Naive thymus-derived CD4-positive, alpha-beta T cell (primary cell): ENCODE measurements at places on chromosomes 7 and 10. TPM values are rescaled to one million over a fixed set of nuclear protein-coding genes. Genes with fewer than 3 reads are reported as not detected.

DNA sequence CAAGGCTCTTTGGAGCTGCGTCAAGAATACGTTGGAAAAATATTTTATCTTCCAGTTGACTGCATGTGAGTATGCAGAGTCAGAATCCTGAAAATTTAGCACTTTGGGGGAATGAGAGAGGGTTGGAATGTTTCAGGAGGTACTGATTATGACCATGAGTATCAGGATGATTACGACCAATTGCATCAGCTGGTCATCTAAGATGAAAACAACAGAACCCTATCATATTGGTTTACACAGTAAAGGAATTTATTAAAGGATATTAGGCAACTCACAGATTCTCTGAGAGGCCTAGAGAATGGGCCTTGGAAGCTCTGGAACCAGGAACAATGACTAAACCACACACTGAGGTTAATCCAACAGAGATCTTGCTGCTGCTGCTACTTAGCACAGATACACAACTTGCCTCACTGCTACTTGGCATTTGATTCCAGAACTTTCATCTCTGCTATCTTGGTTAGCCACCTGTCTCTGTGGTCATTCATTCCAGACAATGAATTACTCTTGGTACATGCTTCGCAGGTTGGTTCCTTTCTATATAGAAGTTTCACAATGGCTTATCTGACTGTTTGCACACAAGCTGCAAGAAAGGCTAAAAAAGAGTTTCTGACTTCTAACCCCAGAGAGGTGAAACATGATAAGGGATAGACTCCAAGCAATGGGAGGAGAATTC, 68.0 kb upstream of the CTTNBP2 start:
- no peak for DNase-seq

GRCh38 chr10:122096705-122097104, 107.7 kb downstream of the TACC2 start:
- no peak for DNase-seq

Gene CHN2
- 0.70 TPM for total RNA-seq

DNA sequence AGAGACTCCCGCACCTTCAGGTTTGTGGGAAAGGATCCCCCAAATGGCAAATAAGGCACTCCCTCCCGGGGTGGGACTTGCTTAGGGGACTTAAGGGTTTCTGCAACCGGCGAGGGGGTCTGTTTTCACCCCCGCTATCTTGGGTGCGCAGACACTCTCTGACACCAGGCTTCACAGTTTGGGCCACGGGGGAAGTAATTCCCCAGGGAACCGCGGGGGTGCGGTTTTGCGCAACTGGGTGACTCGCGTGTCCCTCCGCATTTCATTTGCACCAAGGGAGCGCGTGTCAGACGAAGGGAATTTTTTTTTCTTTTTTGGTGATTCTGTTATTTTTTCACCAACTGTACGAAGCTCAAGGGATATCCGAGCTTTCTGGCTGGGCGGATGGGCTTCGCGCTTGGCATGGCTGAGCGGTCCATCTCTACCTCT, 1.7 kb downstream of the GRM8 start:
- no peak for DNase-seq

Gene DAGLB
- 37.7 TPM for total RNA-seq

DNA sequence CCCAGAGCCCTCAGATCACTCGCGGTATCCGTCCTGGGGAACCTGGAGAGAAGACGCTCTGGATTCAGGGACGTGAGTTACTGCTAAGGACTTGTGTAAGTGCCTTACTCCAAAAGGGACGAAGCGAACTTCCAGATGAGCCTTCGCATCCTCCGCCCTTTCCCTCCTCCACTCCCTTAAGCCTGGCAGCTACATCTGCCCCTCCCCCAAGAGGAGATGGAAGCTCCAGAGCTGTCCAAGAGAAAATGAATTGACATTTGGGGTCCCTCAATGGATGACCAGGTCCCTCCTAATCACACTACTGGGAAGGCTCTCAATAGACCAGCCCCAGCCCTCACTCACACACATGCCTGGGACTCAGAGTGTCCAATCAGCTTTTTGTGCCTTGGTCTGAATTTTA, 31.3 kb upstream of the GDF10 start:
- DNase-seq = no peak

DNA sequence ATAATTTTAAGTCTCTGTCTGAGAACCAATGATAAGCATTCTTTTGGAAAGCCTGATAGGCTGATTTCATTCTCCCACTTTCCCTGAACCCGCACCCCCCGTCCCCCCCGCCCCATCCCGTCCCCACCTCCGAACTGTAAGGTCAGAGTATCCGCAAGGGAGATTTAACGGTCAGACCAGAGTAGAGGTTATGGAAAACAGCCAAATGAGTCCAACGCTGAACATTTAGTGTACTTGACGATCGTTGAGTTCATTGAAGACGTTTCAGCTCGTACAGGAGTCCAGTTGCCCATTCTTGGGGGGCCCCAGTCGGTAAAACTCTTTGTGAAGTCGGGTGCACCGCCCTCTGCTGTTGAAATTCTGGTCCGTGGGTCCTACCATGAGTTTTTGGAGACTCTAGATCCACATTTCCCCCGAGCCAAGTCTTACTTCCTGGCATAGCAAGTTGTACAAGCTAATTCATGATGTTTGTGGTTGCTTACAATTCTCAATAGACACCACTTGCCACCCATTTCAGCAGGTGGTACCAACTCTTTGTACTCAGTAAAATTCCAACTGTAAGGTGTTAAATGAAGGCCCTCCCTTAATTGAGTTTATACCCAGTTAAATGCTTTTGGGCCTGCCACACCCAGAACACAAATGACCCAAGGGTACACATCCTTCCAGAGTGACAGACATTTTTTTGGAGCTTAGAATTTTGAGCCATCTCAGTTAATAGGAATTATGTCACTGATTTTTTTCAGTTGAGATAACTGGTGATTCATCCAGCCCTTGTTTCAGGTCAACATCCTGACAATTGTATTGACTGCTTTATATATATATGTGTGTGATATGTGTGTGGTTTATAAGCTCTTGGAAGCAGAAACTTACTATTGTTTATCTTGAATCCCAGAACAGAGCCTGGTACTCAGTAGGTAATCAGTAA, 1.2 kb downstream of the MARCHF5 start:
- peak; percentile 43 for DNase-seq

DNA sequence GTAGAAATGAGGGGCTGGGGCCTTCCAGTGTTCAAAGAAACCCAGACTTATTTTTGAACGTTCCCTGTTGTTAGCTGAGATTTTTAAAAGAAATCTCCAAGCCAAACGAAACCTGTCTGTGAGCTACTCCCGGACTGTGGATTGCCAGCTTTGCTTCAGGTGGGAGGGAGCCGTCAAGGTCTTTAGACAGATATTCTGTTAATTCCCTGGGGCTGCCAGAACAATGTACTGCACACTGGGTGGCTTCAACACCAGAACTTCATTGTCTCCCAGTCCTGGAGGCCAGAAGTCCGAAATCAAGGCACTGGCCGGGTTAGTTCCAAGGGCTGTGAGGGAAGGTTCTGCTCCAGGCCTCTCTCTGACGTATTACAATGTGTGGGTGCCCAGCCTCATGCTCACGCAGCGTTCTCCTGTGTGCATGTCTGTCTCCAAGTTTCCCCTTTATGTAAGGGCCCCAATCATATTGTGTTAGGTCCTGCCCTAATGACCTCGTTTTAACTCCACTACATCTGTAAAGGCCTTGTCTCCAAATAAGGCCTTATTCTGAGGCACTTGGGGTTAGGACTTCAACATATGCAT, 60.0 kb upstream of the GJD4 start:
- DNase-seq = no peak

Gene BLNK
- not detected in 2 replicates for total RNA-seq
